ENCODE measurements at places on chromosomes 1 and 21.

DNA sequence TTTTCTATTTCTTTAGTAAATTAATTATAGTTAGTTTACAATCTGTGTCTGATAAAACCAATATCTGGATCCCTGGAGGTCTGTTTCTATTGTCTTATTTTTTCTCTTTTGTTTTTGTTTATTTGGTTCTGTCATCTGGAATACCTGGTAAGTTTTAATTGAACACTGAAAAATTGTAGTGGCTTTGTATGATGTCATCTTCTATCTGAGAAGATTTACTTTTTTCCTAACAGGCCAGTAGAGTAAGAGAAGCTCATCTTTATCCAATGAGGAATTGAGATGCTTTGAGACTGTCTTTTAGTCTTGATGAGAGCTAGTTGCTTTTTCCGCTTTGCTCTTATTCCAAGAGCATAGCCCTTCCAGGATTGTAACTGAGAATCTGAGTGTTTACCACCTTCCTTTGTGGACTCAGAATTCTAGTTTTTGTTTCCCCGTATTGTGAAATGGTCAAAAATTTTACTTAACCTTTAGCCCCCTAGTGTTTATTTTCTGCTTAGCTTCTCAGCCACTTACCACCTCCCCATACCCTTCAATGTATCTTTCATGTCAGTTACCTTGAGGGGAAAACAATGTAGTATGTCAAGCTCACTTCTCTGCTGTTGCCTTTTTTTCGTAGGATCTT, 25.0 kb downstream of the PTGFRN start:
- no peak for DNase-seq

DNA sequence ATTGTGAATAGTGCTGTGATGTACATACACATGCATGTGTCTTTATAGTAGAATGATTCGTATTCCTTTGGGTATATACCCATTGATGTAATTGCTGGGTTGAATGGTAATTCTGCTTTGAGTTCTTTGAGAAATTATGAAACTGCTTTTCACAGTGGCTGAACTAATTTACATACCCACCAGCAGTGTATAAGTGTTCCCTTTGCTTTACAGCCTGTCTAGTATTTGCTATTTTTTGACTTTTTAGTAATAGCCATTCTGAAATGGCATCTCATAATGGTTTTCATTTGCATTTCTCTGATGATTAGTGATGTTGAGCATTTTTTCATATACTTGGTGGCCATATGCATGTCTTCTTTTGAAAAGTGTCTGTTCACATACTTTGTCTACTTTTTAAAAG, 54.5 kb upstream of the FAM78B start:
- no peak for DNase-seq

DNA sequence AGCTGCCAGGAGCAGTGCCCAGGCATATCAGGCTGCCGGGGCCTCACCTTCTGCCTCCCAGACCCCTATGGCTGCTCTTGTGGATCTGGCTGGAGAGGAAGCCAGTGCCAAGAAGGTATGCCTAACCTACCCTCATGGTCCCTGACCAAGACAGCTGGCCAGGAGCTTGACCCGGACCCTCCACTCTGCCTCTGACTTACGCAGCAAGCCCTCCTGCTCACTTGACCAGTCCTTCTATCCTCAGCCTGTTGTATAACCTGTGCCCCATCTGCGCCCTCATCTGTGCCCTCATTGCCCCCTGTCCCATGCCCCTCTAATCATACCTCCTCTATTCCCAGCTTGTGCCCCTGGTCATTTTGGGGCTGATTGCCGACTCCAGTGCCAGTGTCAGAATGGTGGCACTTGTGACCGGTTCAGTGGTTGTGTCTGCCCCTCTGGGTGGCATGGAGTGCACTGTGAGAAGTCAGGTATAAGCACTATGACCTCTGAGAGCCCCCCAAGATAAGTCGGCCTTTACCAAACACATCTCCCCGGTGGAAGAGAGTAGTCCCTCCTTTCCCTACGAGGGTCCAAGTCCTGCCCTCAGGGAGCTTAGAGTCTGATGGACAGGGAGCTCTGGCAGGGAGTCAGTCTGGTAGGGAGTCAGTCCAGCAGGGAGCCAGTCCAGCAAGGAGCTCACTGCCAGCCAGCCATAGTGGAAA, 6.8 kb downstream of the TIE1 start:
- DNase-seq = no peak

DNA sequence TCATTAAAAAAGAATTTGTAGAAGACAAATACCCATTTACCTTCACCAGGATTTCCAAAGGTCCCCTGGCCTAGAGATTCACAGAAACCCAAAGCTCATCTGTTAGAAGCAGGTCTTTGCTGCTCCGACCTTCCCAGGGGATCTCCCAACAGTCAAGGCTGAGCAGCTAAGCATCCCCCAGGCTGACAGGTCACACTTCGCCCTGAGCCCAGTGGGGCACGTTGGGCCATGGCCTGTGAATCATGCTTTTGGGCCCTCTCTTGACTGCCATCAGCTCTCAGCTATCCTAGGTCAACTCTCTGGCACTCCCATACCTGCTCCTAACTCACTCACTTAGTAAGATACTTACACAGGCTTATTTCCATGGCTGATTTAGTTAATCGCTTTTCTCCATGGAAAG, 157.7 kb downstream of the DSCAM start:
- no peak for DNase-seq

- no peak for DNase-seq
Measured at GRCh38 chr1:222288053-222288452, 259.9 kb downstream of the HHIPL2 start.

GRCh38 chr1:20266141-20266540, 24.5 kb upstream of the VWA5B1 start:
- DNase-seq = no peak

DNA sequence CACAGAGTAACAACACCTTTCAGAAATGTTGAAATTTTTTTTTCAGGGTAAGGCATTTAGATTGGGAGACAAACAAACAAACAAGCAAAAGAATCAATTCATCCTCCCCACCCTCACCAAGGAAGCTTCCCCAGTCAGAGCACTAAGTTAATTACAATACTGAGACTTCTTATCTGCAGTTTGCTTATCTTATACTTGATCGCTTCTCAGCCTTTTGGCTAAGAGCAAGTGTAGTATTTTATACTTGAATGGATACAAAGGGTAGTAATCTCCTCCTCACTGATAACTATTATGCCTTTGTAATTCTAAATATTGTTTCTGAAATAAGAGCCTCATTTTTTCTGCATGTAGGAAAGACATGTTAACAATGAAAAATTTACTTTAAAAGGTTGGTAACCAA, 54.4 kb downstream of the ADAMTS5 start:
- DNase-seq = no peak

DNA sequence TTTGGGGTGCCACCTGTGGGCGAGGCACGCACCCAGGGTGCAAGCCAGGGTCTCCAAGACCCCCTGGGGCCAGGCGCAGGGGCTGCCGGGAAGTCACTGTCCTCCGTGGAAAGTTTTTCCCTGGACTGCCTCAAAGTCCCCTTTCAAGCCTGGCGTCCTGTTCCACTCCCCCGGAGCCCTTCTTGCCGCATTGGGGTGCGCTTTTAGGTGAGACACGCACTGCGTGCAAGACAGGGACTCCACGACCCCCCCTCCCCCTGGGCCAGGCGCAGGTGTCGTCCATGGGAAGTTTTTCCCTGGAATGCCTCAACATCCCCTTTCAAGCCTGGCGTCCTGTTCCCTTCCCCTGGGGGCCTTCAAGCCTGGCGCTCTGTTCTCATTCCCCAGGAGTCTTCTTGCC, 137.1 kb downstream of the LIPI start:
- no peak for DNase-seq

DNA sequence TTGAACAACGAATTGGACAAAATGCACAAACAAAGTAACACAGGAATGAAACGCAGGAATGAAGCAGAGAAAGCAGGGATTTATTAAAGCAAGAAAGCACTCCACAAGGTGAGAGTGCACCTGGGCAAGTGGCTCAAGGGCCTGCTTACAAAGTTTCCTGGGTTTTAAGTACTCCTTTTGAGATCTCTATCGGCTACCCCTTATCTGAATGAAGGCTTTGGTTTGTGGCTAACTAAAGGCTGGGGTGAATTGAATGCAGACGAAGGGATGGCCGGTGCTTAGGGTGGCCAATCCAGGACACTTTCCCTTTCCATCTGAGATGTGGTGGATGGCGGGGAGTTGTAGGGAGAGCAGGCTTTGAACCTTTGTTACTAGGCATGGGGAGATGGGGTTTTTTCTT, 151.4 kb upstream of the KIAA0040 start:
- DNase-seq = no peak

- DNase-seq = no peak
Measured at GRCh38 chr1:166855558-166855957, 16.3 kb downstream of the POGK start.

GRCh38 chr1:70247768-70248167, 26.6 kb downstream of the SRSF11 start:
- DNase-seq = no peak

GRCh38 chr1:208106218-208106617, 138.0 kb downstream of the PLXNA2 start:
- no peak for DNase-seq
